ENCODE measurements at places on chromosomes 13 and 19.

- DNase-seq = no peak
These were observed 106.1 kb downstream of the NHLRC3 start for GRCh38 chr13:39144391-39144790.

- no peak for DNase-seq
These were observed 5.4 kb downstream of the FLT1 start for GRCh38 chr13:28489524-28489931.

- DNase-seq = no peak
These were observed 553 bp downstream of the NAPA start for GRCh38 chr19:47514151-47514868.

GRCh38 chr19:3061182-3062161 lies 823 bp downstream of the TLE5 start:
- no peak for DNase-seq

DNA sequence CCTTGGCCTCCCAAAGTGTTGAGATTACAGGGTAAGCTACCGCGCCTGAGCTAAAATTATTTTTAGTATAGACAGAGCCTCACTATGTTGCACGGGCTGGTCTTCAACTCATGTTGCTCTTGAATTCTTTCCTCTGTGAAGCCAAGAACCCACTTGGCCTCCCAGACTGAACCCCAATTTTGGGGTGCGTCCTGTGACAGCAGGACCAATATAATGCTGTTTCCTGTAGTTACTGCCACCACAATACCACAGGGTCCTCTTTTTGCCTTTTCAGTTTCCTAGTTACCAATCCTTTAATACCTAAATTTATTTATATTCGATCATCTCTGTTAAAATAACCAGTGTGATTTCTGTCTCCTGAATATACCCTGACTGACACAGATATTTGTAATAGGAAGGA lies 32.9 kb downstream of the TSKS start:
- no peak for DNase-seq
